ENCODE measurements at places on chromosomes 3 and 15.

DNA sequence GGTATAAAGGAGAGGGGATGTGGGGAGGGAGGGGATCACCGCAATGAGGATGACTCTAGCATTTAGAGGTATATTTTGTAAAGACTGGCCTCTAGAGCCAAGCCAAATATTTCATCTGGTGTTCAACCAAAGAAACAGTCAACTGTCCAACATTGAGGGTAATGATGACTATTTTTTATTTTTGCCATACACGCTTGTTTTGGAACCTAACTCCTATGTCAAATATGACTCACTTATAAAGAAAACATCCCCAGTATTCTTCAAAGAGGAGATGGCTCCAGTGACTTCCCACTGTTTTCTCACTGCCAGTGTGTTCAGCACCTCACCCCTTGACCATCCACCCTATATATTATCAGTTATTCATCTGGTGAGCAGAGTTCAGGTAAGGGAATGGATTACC is 77.3 kb downstream of the WNT5A start:
- no peak for DNase-seq

DNA sequence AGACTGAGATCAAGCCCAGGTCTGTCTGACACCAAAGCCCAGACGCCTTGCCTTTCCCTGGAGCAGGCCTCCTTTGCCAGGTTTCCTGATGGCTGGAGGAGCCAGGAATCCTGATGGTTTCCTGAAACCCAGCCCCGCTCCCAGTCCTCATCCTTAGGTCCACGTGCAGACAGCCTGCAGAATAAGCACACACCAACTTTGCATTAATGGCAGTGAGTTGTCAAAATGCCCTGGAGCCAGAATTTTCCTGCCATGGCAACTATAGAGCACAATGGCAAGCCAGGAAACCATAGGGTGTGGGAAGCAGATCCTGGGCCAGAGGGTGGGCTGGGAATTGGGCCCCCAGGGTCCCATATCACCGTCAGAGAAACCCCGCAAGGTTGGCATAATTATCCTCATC is 67.4 kb upstream of the HRH1 start:
- DNase-seq: no peak

- DNase-seq: no peak
Observed at GRCh38 chr15:54707805-54708752, 488.7 kb downstream of the RSL24D1 start.

GRCh38 chr3:99211309-99211708 is 309.8 kb upstream of the DCBLD2 start:
- no peak for DNase-seq

GRCh38 chr15:76084256-76084655 is 24.5 kb downstream of the TMEM266 start:
- no peak for DNase-seq

GRCh38 chr3:135018149-135018923 is 223.3 kb downstream of the EPHB1 start:
- DNase-seq: no peak

DNA sequence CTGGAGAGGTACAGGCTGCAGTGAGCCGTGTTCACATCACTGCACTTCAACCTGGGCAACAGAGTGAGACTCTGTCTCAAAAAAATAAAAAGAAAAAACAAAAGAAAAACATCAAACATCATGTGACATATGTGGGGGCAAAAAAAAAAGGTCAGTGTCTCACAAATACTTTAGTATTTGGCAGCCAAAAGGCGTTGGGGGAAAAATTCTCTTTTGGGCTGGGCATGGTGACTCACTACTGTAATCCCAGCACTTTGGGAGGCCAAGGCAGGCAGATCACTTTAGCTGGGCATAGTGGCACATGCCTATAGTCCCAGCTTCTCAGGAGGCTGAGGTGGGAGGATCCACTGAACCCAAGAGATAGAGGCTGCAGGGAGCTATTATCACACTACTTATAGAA is 47.6 kb downstream of the TMCC1 start:
- DNase-seq: no peak

DNA sequence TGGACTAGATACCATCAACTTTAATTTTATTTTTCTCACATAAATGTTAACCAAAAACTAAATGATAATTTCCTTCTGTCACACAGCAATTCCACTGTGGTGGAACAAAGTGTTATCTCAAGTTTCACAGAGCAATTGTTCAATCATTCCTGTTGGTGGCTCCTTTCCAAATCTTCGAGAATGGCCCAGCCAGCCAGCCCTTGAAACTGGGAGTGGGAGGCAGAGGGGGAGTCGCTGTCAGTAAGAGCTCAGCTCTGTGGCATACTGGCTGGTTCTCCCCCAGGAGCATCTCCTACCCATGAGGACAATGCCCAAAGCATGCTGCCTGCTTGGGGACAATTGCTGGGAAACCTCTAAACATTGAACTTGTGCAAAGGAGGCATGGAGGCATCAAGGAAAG is 47.7 kb downstream of the MECOM start:
- peak; percentile 71 for DNase-seq

- DNase-seq: no peak
Observed at GRCh38 chr3:156071031-156071430, 49.3 kb upstream of the KCNAB1 start.

- DNase-seq: no peak
Observed at GRCh38 chr15:85151861-85152260, 170.2 kb downstream of the PDE8A start.

DNA sequence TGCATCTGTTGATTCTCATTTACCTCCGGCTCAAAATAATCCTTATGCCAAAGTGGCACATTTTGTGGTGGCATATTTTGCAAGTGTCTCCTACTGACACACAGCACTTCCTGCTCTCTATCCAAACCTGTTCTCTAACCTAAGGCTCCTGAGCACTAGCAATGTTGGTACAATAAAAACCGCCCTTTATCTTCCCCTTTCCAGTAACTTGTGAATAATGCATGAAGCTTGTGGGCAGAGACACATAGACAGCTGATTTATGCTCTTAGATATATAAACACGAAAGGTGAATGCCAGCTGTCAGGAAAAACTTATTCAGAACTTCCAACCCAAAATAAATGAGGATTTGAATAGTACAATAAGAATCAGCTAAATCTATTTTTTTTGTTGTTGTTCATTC is 34.6 kb upstream of the ARPIN start:
- no peak for DNase-seq

- no peak for DNase-seq
Observed at GRCh38 chr3:12828751-12829150, 12.6 kb downstream of the RPL32 start.

- no peak for DNase-seq
Observed at GRCh38 chr3:169090559-169090958, 573.0 kb downstream of the MECOM start.

GRCh38 chr15:68990992-68991500 is 23.4 kb upstream of the NOX5 start:
- DNase-seq: no peak

- DNase-seq: no peak
Observed at GRCh38 chr3:172159962-172160538, 120.7 kb downstream of the FNDC3B start.

DNA sequence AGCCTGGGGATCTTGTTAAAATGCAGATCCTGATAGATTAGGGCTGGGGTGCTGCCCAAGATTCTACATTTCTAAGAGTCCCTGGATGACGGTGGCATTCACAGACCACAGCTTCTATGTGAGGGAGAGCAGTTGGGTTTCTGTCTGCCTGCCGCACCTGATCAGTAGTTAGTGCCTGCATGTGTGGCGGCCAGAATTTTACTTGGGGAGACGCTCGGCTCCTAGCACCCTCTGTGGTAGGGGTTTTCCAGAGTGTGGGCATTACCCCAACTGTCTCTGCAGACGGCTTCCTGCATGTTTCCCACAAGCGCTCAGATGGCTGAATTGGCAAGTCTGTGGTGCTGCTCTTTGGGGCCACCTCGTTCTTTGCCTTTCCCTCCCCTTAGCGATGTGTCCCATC is 8.3 kb downstream of the GHRL start:
- no peak for DNase-seq

- DNase-seq: no peak
Observed at GRCh38 chr15:56984681-56985481, 66.4 kb downstream of the TCF12 start.

DNA sequence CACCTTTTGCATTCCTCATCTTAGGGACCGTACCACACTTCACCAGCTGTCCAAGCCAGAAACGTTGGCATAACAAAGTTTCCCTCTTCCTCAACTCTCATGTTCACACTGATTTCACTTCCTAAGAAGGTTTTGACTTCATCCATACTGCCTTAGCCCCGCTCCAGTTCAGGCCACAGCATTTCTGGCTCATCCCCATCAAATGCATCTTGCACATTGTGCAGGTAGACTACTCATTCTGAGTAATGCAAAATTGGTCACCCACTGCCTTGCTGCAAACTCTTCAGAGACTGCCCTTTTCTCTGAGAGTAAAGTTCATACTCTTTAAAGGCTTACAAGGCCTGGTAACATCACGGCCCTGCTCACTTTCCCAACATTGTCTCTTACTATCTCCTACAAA is 8.8 kb downstream of the NUSAP1 start:
- DNase-seq: no peak

DNA sequence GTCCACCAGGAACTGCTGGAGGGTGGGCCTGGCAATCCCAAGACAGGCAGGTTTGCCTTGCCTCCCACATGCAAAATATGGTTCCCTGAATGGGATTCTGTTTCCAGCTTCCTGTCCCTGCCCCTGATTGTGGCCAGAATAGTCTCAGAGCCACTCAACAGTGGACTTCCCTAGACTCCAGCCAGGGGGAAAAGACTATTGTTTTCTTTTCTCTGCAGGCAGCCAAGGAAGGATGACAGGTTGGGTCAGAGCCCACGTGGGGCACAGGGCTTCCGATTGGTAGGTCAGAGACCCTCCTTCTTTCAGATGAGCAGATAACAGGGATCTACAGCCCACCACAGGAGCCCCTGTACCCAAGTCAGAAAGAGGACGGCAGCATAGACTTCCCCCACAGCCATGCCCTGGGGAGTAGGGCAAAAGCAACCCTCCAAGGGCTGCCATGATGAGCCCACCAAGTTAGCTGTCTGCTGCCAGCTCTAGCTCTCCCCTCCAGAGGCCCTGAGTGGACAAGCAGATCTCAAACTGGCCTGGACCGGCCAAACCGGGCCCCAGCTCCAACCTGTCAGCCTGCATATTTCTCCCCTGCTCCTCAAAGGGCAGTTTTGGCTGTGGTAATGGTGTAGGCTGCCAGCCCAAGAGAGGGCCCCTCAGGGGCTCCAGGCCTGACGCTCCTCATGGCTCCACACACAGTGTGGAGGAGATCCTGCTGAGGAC is 6.4 kb downstream of the TLR9 start:
- DNase-seq: no peak

DNA sequence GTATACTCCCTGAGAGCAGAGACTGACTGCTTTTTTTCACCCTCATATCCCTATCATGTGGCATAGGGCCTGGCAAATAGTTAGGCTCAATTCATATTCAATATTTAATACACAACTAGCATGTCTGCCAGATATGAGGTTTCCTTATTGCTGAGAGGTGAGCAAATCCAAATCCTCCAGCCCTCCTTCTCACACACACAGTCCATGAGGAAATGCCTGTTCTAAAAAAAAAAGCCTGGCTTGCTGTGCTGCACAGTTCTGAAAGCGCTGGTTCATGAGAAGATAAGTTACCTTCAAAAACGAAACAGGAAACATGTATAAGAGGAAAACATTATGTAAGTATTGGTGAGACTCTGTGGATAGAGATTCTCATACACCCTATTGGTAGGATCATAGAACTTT is 15.5 kb upstream of the ACAP2 start:
- DNase-seq: no peak

GRCh38 chr3:173044998-173045397 is 96.0 kb downstream of the SPATA16 start:
- no peak for DNase-seq

- no peak for DNase-seq
Observed at GRCh38 chr3:175304404-175304803, 445.3 kb downstream of the NAALADL2 start.

DNA sequence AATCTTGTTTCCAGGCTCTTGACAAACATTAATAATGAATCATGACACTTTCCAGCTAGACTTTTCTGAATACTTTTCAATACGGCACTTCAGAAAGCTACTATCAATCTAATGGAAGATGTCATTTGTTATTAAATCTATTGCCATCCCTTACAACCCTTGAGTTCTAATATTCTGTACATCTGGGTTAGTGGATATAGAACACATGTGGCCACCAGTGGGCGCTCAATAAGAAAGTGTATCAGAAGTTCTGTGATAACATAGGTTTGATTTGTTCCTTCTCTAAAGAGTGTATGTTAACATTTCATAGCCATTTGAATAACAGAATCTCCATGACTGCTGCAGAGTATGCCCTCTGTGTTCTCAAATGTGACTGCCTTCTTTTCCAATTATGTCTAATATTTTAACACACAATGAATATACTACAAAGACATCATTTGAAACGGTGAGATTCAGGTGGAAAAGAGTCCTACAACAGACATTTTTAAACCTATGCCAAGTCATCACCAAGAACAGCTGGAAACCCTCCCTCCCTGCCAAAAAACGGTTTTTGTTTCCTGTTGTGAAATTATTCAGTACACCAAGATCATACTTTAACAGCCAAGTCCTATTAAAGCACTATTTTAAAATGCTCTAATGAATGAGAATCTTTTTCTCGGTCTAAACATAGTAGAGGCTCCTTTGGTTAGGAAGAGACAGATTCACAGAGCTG is 22.2 kb downstream of the ALDH1A2 start:
- peak; percentile 14 for DNase-seq

GRCh38 chr15:31377030-31377429 is 50.4 kb downstream of the KLF13 start:
- DNase-seq: no peak

GRCh38 chr3:160171813-160172212 is 53.4 kb upstream of the C3orf80 start:
- DNase-seq: no peak

DNA sequence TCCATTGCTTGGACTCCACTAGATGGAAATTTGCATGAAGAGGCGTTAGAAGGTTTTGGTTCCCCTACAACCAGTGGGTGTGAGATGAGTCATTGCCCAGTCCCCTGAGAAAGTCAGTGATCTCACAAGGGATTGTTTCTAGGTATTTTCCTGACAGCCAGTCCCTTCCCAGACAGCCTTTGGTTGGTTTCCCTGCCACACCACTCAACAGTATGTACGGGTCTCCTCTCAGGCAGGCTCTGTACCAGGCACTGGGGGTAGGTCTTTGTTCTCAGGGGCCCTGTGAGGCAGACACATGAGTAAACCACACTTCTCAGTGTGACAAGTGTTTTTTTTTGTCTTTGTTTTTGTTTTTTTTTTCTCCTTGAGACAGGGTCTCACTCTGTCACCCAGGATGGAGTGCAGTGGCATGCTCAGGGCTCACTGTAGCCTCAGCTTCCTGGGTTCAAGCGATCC is 4.0 kb downstream of the LAMP3 start:
- no peak for DNase-seq

DNA sequence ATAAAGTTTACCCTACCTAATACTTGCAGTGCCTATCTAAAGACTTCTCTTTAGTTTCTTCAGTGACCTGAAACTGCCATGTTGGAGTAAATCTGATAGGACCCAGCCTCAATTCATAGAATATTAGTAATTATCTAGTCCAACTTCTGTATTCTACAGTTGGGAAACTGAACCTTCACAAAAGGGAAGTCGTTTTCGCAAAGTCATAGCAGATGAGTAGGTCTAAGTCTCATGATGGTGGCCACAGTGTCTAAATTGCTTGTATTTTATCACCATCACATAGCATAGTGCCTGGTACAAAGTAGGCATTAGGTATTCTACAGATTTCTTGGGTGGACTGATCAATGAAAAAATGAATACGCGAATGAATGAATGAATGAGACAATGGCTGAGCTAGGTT is 8.4 kb downstream of the GMNC start:
- no peak for DNase-seq

Measured in NCI-H1105 (cell line).